Suppressor macrophage treated with lipopolysaccharide for 4 hours (primary cell): ENCODE measurements at places on chromosomes 7 and 10.

- no peak for DNase-seq
These were observed 124.3 kb downstream of the ADCY1 start for GRCh38 chr7:45698303-45699014.

- no peak for DNase-seq
These were observed 44.3 kb upstream of the GLCCI1 start for GRCh38 chr7:7924303-7924702.

GRCh38 chr7:128879939-128880746 lies 17.5 kb downstream of the ATP6V1F start:
- DNase-seq, result peak; percentile 56

GRCh38 chr7:50184271-50184990 lies 91.4 kb upstream of the ZPBP start:
- DNase-seq, result no peak

DNA sequence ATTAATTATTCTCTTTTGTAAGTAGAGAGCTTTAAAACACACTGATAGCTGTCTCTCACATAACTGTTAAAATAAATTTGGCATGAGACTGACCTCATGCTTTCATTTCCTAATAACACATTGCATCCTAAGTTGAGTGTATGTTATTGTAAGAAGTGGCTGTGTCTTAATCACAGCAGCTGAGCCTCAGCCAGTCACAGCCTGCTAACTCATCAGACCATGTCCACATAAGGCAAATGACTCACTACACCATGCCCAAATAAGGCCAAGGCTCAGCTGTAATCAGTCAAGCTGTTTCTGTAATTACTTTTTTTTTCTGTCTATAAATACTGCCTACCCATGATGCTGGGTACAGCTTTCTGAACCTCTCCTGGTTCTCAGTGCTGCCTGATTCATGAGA lies 860.9 kb downstream of the XPNPEP1 start:
- DNase-seq, result peak; percentile 6

GRCh38 chr10:96495544-96495943 lies 18.2 kb downstream of the TLL2 start:
- no peak for DNase-seq

- no peak for DNase-seq
These were observed 57.6 kb upstream of the MDFIC start for GRCh38 chr7:114864278-114864677.

- DNase-seq, result peak; percentile 96
These were observed 18.8 kb upstream of the AOAH start for GRCh38 chr7:36742911-36743775.

DNA sequence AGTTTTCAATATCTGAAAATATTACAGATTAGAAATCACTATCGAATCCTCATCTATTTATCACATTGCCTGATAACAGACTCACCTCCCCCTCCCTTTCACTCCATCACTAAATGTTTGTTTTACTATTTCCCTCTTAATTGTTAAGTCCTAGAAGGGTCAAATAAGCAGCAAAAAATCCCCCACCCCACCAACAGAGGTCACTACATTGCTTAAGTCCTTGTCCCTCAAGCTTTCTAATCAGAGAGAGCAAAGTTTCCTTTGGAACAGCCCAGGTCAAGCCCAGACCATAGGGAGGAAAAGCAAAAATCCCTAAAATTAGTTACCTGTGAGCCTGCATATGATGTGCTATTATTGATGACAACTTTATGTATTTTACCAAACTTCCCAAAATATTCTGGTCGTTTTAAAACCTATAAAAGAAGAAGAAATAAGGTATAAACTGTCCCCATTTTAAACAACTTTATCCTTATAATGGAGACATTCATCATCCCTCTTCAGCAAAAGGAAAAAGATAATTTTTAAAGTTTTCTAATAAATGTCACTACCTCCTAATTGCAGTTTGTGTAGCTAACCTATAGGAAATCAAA lies 95.0 kb downstream of the CNOT4 start:
- peak; percentile 65 for DNase-seq

- DNase-seq, result peak; percentile 69
These were observed 11.3 kb upstream of the KAZALD1 start for GRCh38 chr10:101050208-101051069.

GRCh38 chr10:5956146-5956936 lies 21.0 kb downstream of the IL15RA start:
- no peak for DNase-seq

- DNase-seq, result peak; percentile 34
These were observed 87.1 kb downstream of the SRI start for GRCh38 chr7:88132725-88133124.
